ENCODE measurements at places on chromosomes 1 and 21.

- H3K27ac ChIP-seq = peak overlapping the region; percentile 92
- H3K4me1 ChIP-seq = peaks cover 12% of the 10 kb centered on the region
- peak; percentile 37 for DNase-seq
- H3K36me3 ChIP-seq = no peaks in the 10 kb centered on the region
- no peaks in the 10 kb centered on the region for H3K27me3 ChIP-seq
Measured at GRCh38 chr21:26169061-26169610, 1.4 kb downstream of the APP start.

DNA sequence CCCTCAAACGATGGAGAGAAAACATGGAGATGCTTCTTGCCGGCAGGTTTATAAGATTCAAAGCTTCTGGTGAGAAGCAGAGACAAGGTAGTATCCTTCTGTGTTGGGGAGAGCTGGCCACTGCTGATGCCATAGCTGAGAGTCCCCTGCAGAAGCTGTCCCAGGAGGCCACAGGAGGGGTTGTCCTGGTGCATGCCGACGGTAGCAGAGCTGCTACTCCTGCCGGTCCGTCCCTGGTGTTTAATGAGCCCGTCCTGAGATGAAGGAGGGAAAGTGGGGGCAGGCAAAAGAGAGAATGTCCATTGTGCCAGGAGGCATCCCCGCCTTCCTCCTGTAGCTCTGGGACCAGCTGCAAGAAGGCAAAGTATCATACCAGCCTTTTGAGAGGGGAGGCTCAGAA is 10.4 kb upstream of the C2CD2 start:
- H3K4me3 ChIP-seq = no peak overlapping the region
- no peak for DNase-seq
- peaks cover 14% of the 10 kb centered on the region for H3K4me1 ChIP-seq
- H3K27me3 ChIP-seq = no peaks in the 10 kb centered on the region

- no peak overlapping the region for H3K27ac ChIP-seq
- no peaks in the 10 kb centered on the region for H3K36me3 ChIP-seq
- H3K4me3 ChIP-seq = no peak overlapping the region
- peaks cover 4% of the 10 kb centered on the region for H3K4me1 ChIP-seq
- peak; percentile 20 for DNase-seq
- no peaks in the 10 kb centered on the region for H3K27me3 ChIP-seq
Measured at GRCh38 chr1:76012341-76013205, 62.0 kb upstream of the ST6GALNAC3 start.

DNA sequence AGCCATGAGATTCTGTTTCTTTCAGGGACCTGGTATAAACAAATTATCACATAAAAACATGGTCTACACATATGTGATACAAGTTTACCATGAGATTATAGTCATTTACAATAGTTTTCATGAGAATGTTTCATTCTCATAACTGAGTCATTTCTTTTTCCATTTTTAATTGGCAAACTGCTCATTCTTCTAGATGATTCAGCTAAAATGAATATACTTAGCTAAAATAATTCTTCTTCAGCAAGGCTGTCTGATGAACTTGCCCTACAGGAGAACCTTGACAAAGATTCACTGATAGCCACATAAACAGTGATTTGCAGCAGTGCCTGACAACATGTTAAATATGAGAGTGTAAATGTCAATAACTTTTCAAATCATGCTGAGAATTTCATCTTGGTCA is 253.2 kb downstream of the FMN2 start:
- no peaks in the 10 kb centered on the region for H3K36me3 ChIP-seq
- no peak for DNase-seq
- no peak overlapping the region for H3K4me3 ChIP-seq
- no peak overlapping the region for H3K27ac ChIP-seq
- H3K27me3 ChIP-seq = no peaks in the 10 kb centered on the region

DNA sequence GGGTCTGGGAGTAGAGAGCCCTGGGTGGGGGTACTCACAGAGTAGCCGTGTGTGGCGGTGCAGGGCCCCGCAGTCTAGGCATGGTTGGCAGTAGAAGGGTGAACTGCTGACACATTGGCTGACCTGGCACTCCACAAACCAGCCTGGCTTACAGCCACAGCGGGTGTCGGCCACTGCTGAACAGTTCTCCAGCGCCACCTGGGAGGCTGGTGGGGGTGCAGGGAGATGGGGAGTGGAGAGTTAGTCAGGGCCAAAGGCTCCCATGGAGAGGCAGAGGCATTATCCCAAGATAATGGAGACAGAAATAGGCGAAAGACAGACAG is 1.5 kb downstream of the TNFRSF25 start:
- no peak overlapping the region for H3K27ac ChIP-seq
- H3K4me3 ChIP-seq = no peak overlapping the region
- peaks cover 11% of the 10 kb centered on the region for H3K27me3 ChIP-seq
- DNase-seq = no peak

GRCh38 chr21:28436286-28436932 is 556.3 kb downstream of the LTN1 start:
- no peak overlapping the region for H3K4me3 ChIP-seq
- H3K36me3 ChIP-seq = no peaks in the 10 kb centered on the region
- no peaks in the 10 kb centered on the region for H3K4me1 ChIP-seq
- DNase-seq = no peak

DNA sequence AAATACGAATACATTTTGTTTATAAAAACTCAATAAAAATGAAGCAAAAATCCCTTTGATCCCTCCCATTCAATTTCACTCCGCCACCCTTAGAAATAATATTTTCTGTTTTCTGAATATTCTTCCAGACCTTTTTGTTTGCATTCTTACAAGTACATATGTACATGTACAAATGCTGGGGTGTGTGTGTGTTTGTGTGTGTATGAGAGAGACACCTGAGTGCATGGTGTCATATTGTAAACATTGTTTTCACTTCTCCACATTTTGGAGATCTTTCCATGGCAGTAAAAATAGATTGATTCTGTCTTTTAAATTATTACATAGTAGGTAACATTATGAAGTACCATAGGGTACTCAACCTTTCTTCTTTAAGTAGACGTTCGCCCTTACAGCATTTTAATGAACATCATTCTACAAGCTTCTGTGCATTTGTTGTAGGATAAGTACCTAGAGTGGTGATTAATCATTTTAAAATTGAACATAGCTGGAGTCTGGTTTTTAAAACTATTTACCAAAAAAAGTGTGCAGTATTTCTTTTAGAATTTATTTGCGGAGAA is 1.3 kb upstream of the MPC2 start:
- no peaks in the 10 kb centered on the region for H3K36me3 ChIP-seq
- H3K4me3 ChIP-seq = no peak overlapping the region
- H3K27me3 ChIP-seq = no peaks in the 10 kb centered on the region
- peaks cover 8% of the 10 kb centered on the region for H3K4me1 ChIP-seq

All from neuronal stem cell (in vitro differentiated cells).